GM04503 (cell line): ENCODE measurements at places on chromosomes 5 and 9.
A peak's percentile ranks its signal among the peaks of the same experiment; 100 is the strongest.

DNA sequence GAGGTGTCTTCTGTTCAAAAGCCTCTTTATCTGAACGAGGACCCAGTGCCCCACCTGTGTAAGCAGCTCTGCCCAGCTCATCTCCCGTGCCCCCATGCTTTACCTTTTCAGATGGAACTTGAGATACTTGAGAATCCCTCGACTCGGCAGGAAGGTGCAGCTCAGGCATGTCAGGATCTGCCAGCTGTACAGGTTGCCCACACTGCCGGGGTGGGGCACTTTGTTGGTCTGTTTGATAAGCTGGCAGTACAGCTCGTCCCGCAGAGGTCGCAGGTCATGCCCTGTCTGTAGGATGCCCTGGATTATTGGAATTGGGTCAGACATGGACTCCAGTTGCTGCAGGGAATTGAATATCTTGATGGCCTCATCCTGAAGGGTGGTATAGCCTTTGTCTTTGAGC is 58.0 kb upstream of the RETREG1 start:
- no peak for DNase-seq

GRCh38 chr5:97694091-97694490 is 511.0 kb upstream of the RIOK2 start:
- peak; percentile 27 for DNase-seq

DNA sequence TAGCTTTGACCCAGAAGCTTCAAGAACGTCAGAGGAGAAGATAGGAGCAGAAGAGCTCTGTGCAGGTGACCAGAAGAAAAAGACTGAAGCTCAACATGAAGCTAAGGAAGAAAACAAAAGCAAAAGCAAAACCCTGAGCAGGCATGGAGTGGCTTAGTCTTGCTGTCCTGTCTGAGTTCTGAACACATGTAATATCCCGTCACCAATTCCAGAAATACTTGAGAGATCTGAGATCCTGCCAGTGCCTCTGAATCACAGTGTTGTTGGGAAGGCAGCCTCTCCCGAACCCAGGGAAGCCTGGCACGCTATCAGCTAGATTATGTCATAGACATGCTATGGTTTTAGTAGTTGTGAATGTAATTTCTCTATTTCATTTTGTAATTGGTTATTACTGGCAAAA is 235.7 kb downstream of the ICE1 start:
- DNase-seq = peak; percentile 24

DNA sequence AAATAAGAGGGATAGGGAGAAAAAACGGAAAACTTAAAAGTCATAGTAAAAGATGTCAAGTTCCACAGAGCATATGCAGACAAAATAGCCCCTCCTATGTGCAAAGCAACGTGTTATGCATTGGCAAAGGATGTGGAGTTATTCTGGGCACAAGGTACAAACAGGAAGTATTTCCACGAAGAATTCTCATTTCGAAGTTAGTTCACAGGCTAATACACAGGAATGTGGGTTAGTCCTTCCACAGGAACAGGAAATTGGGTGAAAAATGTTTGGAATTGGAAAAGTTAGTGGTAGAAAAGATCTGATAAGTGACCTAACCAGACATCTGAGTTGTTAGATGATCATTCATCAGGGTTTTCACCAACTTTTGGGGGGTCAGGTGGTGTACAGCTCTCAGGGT is 326.6 kb downstream of the EBF1 start:
- DNase-seq = no peak

- no peak for DNase-seq
Observed at GRCh38 chr5:176889321-176890280, 9.5 kb downstream of the HK3 start.

GRCh38 chr5:143055596-143056338 is 285.6 kb downstream of the ARHGAP26 start:
- DNase-seq = no peak

DNA sequence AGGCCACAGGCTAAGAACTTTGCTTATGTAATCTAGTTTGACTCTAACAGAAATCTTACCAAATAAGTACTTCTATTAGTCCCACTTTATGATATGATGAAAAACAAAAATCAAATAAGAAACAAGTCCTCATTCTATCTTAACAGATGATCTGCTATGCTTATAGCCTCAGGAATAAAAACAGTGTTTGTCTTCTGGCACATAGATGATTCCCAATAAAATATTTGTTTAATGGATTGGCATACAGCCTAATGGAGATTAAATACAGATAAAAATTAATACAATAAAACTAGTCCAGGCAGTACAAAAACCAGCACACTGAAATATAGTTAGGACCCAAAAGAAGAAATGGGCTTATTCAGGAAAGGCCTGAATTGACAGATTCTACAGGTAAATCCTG is 971.4 kb upstream of the WWC1 start:
- no peak for DNase-seq
